ENCODE measurements at places on chromosomes 4 and X. TPM values are rescaled to one million over a fixed set of nuclear protein-coding genes. Genes with fewer than 3 reads are reported as not detected.

DNA sequence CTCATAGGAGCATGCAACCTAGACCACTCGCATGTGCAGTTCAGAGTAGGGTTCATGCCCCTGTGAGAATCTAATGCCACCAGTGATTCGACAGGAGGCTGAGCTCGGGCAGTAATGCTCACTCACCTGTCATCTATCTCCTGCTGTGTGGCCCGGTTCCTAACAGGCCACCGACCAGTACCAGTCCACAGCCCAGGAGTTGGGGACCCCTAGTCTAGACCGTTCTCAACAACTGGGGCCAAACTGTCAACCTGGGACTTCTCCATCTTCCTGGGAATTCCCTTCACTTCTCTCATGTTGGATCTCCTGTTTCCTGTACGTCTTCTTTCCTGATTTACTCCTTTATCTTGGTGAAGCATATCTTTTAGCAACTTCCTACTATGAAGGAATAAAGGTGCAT is 79.4 kb upstream of the HELT start:
- H3K4me3 ChIP-seq = no peak overlapping the region
- H3K36me3 ChIP-seq = no peaks in the 10 kb centered on the region
- DNase-seq = no peak
- no peak overlapping the region for H3K27ac ChIP-seq

DNA sequence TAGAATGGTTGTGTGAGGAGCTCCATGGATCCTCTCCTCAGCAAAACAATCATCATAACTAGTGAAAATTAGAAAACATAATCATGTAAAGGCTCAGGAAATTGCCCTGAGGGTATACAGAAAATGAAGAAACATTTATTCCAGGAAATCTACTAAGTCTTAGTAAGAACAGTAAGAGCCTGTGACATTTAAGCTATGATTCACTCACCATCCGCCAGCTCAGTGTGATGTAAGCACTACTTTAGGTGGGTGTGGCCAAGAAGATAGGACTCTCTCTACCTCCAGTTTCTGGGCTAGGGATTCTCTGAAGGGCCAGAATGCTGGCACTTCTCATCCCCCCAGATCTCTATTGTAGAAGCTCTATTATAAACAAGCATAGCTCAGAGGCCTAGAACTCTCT is 147.5 kb downstream of the DLG3 start:
- H3K4me1 ChIP-seq = no peaks in the 10 kb centered on the region
- H3K36me3 ChIP-seq = no peaks in the 10 kb centered on the region
- no peak overlapping the region for H3K27ac ChIP-seq
- DNase-seq = no peak

- no peaks in the 10 kb centered on the region for H3K27me3 ChIP-seq
- H3K27ac ChIP-seq = peak overlapping the region; percentile 77
- DNase-seq = peak; percentile 85
- peaks cover 69% of the 10 kb centered on the region for H3K4me1 ChIP-seq
- peak overlapping the region; percentile 37 for H3K4me3 ChIP-seq
Observed at GRCh38 chrX:1481636-1482529, 29.2 kb upstream of the ASMTL start.

GRCh38 chr4:48489683-48490011 is 405 bp upstream of the ZAR1 start:
- H3K36me3 ChIP-seq = no peaks in the 10 kb centered on the region
- H3K27me3 ChIP-seq = peaks cover 11% of the 10 kb centered on the region
- no peak for DNase-seq
- no peak overlapping the region for H3K27ac ChIP-seq
- H3K4me3 ChIP-seq = no peak overlapping the region

- no peak overlapping the region for H3K27ac ChIP-seq
- H3K27me3 ChIP-seq = no peaks in the 10 kb centered on the region
- H3K4me1 ChIP-seq = no peaks in the 10 kb centered on the region
- no peak overlapping the region for H3K4me3 ChIP-seq
Observed at GRCh38 chr4:52407545-52407944, 251.6 kb downstream of the USP46 start.

- H3K4me3 ChIP-seq = no peak overlapping the region
- peak; percentile 22 for DNase-seq
- no peak overlapping the region for H3K27ac ChIP-seq
- H3K27me3 ChIP-seq = no peaks in the 10 kb centered on the region
- no peaks in the 10 kb centered on the region for H3K36me3 ChIP-seq
- peaks cover 42% of the 10 kb centered on the region for H3K4me1 ChIP-seq
Observed at GRCh38 chr4:113636877-113637276, 124.7 kb downstream of the CAMK2D start.

GRCh38 chrX:150372280-150372679 is 9.2 kb downstream of the MAMLD1 start:
- H3K4me3 ChIP-seq = no peak overlapping the region
- DNase-seq = no peak
- H3K4me1 ChIP-seq = no peaks in the 10 kb centered on the region
- no peaks in the 10 kb centered on the region for H3K36me3 ChIP-seq

- H3K36me3 ChIP-seq = no peaks in the 10 kb centered on the region
- H3K27me3 ChIP-seq = no peaks in the 10 kb centered on the region
- no peaks in the 10 kb centered on the region for H3K4me1 ChIP-seq
- no peak for DNase-seq
- no peak overlapping the region for H3K4me3 ChIP-seq
Observed at GRCh38 chrX:20740443-20740842, 473.7 kb upstream of the RPS6KA3 start.

DNA sequence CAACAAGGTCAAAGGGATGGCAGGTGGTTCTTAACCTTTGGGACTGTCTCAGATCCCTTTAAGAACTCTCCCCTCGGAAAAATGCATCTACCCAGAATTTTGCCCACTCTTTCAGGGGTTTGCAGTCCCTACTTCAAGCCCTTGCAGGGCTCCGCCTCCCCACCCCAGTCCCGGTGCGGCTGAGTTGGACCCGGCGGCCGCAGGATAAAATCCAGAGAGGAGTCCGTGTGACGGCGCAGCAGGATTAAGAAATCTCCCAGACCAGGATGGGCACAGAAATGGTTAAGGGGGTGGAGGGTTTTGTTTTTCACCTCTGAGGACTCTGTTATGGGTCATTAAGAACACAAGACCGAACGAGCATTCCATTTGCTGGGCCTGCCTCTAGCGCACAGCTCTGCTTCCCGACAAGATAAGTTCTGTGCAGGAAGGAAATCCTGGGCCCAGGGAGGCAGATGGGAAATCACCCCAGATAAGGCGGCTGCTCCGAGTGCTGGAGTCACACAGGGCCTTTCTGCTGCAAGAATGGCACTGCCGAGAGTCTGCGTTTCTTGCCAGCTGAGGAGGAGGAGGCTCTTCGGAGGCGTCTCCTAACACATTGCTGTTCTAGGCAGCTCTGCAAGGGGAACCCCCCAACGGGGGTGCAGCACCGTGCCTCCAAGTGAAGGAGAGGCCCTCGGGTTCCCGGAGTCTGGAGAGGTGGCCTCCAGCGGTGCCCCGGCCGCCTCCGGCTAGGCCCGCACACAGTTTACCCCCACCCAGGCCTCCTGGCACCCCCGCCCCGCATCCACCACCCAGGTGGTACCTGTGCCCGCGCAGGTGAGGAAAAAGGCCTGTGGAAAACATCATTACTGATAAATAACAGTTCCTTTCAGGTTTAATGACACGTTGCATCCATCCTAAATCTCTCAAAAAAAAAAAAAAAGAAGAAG is 277.6 kb downstream of the BCOR start:
- DNase-seq = no peak
- no peaks in the 10 kb centered on the region for H3K27me3 ChIP-seq
- no peak overlapping the region for H3K27ac ChIP-seq
- no peak overlapping the region for H3K4me3 ChIP-seq
- H3K4me1 ChIP-seq = no peaks in the 10 kb centered on the region
- no peaks in the 10 kb centered on the region for H3K36me3 ChIP-seq

DNA sequence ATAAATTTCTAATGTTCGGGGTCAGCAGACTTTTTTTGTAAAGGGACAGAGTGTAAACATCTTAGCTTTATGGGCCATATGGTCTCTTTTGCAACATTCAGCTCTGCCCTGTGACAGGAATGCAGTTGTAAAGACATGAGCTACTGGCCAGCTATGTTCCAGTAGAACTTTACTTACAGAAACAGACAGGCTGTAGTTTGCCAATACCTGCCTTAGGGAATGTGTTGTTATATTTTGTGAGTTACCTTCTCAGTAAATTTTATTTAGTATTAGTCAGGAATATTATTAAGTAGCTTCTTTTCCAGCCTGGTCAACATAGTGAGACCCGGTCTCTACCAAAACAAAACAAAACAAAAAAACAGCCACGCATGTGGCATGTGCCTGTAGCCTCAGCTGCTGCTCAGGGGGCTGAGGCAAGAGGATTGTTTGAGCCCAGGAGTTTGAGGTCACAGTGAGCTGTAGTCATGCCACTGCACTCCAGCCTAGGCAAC is 48.7 kb downstream of the HTT start:
- H3K27me3 ChIP-seq = no peaks in the 10 kb centered on the region
- H3K4me3 ChIP-seq = no peak overlapping the region
- DNase-seq = no peak
- H3K27ac ChIP-seq = no peak overlapping the region

GRCh38 chr4:112357453-112357852 is 60.3 kb downstream of the ALPK1 start:
- H3K36me3 ChIP-seq = no peaks in the 10 kb centered on the region
- no peak overlapping the region for H3K4me3 ChIP-seq
- H3K27me3 ChIP-seq = no peaks in the 10 kb centered on the region
- H3K27ac ChIP-seq = no peak overlapping the region
- DNase-seq = no peak
- no peaks in the 10 kb centered on the region for H3K4me1 ChIP-seq

GRCh38 chr4:70062000-70062399 is 11.8 kb downstream of the HTN1 start:
- H3K27ac ChIP-seq = no peak overlapping the region
- H3K4me1 ChIP-seq = no peaks in the 10 kb centered on the region
- H3K36me3 ChIP-seq = no peaks in the 10 kb centered on the region
- H3K4me3 ChIP-seq = no peak overlapping the region
- H3K27me3 ChIP-seq = no peaks in the 10 kb centered on the region

- no peak overlapping the region for H3K27ac ChIP-seq
- H3K4me3 ChIP-seq = no peak overlapping the region
- no peaks in the 10 kb centered on the region for H3K4me1 ChIP-seq
- H3K27me3 ChIP-seq = no peaks in the 10 kb centered on the region
- no peaks in the 10 kb centered on the region for H3K36me3 ChIP-seq
Observed at GRCh38 chr4:73576381-73576780, 43.9 kb downstream of the RASSF6 start.

- DNase-seq = no peak
- no peak overlapping the region for H3K4me3 ChIP-seq
- H3K4me1 ChIP-seq = no peaks in the 10 kb centered on the region
- no peaks in the 10 kb centered on the region for H3K27me3 ChIP-seq
- no peaks in the 10 kb centered on the region for H3K36me3 ChIP-seq
Observed at GRCh38 chr4:79852305-79852730, 220.7 kb downstream of the ANTXR2 start.

DNA sequence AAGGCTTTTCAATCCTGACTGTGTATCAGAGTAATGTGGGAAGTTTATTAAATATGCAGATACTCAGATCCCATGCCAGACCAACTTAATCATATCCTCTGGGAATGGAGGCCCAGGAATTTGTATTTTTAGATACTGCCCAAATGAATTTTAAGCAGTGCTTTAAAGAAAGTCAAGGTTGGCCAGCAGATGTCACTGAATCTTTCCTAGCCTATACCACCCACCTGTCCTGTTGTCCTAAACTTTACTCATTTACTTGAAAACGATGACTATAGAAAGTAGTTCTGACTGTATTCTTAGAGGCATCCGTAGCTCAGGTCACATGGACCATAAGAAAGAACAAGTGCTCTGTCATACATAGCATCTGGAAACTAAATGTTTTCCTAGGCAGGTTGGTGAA is 79.9 kb downstream of the AMOT start:
- no peaks in the 10 kb centered on the region for H3K36me3 ChIP-seq
- no peak for DNase-seq
- no peak overlapping the region for H3K27ac ChIP-seq
- no peak overlapping the region for H3K4me3 ChIP-seq

DNA sequence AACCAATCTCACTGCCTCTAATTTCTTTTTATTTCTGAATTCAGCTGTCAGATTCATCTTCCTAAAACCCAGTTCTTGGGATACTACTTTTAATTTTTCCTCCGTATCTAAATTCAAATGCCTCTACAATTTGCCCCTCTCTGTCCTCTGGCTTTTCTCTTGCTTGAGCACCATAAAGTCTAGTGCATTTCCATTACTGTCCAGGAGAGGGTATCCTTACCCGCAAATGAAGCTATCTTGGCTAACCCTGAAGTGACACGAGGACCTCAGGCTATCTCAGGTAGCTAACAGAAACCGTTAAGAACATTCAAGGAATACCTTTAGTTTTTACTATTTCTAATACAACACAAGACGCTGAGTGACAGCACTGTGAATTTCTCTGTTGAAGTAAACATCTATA is 49.4 kb upstream of the PRR32 start:
- H3K27ac ChIP-seq = no peak overlapping the region
- DNase-seq = no peak
- H3K4me3 ChIP-seq = no peak overlapping the region

GRCh38 chr4:21991050-21991449 is 42.5 kb upstream of the KCNIP4 start:
- no peaks in the 10 kb centered on the region for H3K4me1 ChIP-seq
- no peaks in the 10 kb centered on the region for H3K36me3 ChIP-seq
- H3K27me3 ChIP-seq = no peaks in the 10 kb centered on the region
- no peak overlapping the region for H3K4me3 ChIP-seq

GRCh38 chr4:6971536-6972374 is 62.1 kb downstream of the TBC1D14 start:
- H3K36me3 ChIP-seq = no peaks in the 10 kb centered on the region
- H3K27me3 ChIP-seq = no peaks in the 10 kb centered on the region

GRCh38 chr4:77827343-77827742 is 8.2 kb upstream of the CNOT6L start:
- H3K27ac ChIP-seq = no peak overlapping the region
- DNase-seq = peak; percentile 47
- no peaks in the 10 kb centered on the region for H3K27me3 ChIP-seq
- H3K36me3 ChIP-seq = no peaks in the 10 kb centered on the region

GRCh38 chr4:99405433-99406115 is 29.6 kb downstream of the ADH7 start:
- no peaks in the 10 kb centered on the region for H3K4me1 ChIP-seq
- H3K27ac ChIP-seq = no peak overlapping the region
- no peaks in the 10 kb centered on the region for H3K36me3 ChIP-seq
- no peaks in the 10 kb centered on the region for H3K27me3 ChIP-seq
- H3K4me3 ChIP-seq = no peak overlapping the region

DNA sequence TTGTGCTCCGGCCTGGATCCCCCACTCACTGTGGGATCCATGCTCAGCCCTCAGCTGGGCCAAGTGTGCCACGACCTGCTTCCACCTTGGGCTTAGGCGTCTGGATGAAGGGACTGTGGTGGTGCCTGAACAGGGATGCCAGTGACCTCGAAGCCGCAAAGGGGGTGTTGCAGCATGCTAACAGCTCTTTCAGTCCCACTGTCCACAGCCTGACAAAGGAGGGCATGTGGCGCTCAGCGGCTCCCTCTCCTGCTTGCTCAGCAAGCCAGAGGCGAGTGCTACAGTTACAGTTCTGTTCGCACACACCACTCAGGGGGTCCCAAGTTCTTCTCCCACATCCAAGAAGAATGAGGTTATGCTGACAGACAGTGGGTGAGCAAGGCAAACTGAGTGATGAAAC is 5.2 kb upstream of the IGBP1 start:
- DNase-seq = no peak
- H3K4me1 ChIP-seq = peaks cover 9% of the 10 kb centered on the region
- H3K4me3 ChIP-seq = no peak overlapping the region

The GUCY1B1 gene
- total RNA-seq = 0.18 TPM

The TREX2 gene
- 2.3 TPM for total RNA-seq

The CCNA2 gene
- total RNA-seq = 73.5 TPM

The PARM1 gene
- not detected for total RNA-seq

The APLN gene
- total RNA-seq = 0.11 TPM

The FAM120C gene
- 9.0 TPM for total RNA-seq
